ENCODE measurements at places on chromosomes 5 and 9.

DNA sequence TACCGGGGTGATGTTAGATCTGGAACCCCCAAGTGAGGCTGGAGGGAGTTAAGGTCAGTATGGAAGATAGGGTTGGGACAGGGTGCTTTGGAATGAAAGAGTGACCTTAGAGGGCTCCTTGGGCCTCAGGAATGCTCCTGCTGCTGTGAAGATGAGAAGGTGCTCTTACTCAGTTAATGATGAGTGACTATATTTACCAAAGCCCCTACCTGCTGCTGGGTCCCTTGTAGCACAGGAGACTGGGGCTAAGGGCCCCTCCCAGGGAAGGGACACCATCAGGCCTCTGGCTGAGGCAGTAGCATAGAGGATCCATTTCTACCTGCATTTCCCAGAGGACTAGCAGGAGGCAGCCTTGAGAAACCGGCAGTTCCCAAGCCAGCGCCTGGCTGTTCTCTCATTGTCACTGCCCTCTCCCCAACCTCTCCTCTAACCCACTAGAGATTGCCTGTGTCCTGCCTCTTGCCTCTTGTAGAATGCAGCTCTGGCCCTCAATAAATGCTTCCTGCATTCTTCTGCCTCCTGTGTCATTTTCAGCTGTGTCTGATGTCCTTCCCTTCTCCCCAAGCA lies 2.3 kb upstream of the MYOZ3 start:
- DNase-seq = no peak

GRCh38 chr5:122515709-122516431 lies 203.8 kb downstream of the SNCAIP start:
- peak; percentile 41 for DNase-seq

DNA sequence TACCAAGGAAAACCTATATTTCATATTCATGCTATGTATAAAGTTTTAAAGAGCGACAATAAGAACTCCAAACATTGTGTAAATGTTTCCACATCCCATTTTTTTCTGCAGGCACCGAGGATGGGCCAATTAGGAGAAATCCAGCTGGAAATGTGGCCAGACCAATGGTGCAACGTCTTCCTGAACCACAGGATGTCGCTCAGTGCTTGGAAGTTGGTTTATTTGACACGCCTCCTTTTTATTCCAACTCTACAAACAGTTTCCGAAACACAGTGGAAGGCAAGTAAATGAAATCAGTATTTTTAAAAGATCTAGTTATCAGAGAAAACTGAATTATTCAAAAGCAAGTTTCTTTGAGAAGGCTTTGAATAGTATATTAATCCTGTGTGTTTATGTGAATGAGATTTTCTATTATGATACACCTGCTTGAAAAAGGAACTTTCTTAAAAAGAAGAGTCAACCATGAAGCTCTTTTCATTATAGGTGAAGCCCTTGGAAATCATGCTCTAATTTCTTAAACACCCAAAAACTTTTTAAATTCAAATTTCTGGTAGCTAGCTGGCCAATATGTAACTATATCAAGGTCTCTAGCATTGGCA lies 9.1 kb downstream of the TYRP1 start:
- DNase-seq = no peak

DNA sequence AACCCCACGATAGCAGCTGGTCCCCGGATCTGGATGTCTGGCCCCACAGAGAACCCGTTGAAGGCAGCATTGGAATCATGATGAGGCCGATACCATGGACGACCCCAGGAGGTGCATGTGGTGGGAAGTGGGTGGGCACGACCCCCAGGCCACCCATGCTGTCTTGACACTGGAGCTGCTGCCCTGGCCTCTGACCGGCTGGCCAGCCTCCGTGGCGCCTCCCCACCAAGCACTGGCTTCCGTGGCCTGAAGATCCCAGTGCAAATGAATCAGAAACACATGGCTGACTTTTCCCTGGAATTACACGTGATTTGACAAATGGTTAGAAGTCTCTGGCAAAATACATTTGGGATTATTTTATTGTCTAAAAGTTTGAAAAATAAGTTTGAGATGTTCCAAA lies 259.0 kb upstream of the IRX1 start:
- DNase-seq = no peak

GRCh38 chr9:121853617-121854395 lies 202.4 kb downstream of the DAB2IP start:
- DNase-seq = no peak

DNA sequence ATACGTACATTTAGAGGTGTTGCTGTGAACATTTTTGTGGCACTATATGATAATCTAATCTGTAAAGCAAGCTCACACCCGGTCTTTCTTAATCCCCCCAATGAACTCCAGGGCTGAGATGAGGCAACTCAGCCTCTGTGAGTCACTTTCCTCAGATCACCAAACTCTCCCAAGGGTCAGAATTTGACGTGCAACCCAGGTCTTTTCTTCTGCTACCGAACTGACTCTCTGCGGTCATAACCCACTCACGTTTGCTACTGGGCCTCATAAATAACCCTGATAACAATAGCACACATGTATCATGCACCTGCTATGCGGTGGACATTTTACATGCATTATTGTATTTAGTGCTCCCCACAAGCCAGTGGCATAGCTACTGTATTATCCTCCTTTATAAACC lies 153.1 kb downstream of the DROSHA start:
- no peak for DNase-seq

DNA sequence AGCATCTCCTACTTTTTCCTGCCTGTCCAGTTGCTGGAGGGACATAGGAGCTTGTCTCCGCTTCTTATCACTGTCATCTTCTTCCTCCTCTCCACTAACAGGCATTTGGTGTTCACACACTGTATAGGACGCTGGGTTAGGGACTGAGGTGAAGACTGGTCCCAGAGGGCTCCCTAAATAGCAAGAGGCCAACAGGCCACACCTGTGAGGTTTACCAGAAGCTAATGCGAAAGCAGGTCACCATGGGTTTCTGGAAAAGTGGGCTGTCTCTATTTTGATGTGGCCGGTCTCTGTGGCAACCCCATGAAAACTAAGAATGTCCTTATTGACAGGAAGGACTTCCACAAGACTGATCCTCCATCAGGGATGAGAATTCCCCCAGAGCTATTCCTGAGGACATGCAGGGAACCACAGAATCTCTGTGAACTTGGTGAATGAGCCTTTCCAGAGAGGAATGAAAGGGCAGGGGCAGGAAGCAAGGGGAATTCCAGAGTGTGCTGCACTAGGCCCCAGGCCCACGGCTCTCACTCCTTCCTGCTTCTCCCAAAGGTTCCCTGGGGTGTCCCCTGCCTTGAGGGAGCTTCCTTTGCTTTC lies 61.7 kb downstream of the DAP start:
- DNase-seq = no peak

DNA sequence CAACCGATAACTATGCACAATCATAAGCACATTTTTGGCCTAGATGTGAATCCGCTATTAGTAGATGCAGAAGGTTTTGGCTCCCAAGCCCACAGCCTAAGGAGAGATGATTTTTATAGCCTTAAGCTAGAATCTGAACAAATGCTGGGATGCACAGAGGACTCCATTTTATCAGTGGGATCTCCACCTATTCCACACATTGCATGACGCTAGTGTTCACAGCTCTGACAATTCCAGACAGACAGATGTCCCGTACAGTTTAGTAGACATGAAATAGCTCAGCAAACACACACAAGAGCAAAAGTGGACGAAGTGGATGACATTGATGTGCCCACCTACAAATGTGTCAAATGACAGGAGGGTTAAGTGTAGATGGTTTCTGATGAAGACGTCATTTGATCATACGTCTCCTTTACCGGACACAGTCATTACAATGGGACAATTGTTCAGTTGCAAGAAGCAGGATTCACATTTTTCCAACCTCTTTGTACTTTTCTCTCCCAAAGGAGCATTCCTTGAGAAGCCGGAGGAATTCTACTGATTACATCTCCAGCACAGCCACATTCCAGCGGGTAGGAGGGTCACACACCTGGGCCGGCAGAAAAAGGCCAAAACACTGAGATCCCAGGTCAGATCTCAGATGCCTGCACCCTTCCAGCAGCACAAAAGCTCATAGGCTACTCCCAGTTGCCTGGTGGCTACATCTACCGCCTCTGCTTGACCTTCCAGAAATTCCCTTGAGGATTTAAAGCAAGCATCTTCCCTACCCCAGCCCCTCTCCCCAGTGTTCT lies 202.4 kb downstream of the SLIT3 start:
- DNase-seq = no peak

GRCh38 chr5:59648038-59648831 lies 245.3 kb downstream of the PDE4D start:
- no peak for DNase-seq

GRCh38 chr5:76696251-76696650 lies 19.7 kb upstream of the F2R start:
- no peak for DNase-seq

- no peak for DNase-seq
Observed at GRCh38 chr5:77957931-77958521, 181.9 kb upstream of the TBCA start.

DNA sequence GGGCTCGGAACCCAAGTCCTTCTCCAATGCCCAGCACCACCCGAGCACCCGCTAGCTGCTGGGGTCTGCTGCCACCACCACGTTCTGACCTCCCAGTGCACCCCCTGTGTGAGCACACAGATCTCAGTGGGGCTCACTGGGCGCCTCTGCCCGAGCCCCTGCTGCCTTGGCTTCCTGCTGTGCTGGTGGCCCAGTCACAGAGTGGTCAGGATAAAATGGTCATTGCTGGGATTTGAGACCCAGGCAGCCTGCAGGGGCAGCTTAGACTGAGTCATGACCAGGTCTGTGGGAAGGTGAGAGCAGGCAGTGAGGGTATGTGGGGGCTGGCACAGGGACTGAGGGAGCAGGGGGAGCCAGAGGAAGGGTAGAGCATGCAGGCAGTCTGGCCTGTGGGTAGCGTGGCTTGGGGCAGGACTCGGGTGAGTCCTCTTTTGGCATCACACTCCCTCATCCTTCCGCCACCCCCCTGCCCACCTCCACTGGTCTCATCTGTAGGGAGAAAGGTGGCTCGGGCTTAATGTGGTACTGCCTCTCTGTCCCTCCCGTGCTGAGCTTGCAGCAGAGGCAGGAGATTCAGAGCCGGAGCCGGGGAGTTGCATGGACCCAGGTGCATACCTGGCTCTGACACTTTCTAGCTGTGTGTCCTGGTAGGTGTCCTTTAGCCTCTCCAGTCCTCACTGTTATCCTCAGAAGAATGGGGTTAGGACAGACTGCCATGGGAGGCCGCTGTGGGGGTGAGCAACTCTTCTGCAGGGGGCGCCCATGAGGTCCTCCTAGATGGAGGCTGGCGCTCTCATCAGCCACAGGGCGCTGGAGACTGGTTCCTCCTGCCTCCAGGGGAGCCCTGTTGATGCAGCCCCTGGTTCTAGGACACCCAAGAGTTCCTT lies 32.1 kb downstream of the USP20 start:
- no peak for DNase-seq

DNA sequence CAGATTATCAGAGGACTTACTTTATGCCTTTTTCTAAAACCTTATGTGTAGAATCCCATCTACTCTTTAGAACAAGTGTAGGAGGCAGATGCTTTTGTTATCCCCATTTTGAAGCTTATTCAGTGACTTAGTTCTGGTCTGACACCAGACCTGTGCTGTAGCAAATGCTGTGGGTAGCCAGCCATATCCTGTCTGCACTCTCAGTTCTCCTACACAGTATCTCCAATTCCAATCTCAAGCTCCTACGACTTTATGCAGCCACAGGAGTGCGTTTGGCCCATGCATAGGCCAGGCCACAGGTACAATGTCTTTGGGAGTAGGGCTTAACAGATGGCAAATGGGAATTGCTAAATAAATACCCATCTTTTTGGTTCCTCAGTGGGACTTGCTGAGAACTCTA lies 292.6 kb downstream of the MCTP1 start:
- DNase-seq = no peak

DNA sequence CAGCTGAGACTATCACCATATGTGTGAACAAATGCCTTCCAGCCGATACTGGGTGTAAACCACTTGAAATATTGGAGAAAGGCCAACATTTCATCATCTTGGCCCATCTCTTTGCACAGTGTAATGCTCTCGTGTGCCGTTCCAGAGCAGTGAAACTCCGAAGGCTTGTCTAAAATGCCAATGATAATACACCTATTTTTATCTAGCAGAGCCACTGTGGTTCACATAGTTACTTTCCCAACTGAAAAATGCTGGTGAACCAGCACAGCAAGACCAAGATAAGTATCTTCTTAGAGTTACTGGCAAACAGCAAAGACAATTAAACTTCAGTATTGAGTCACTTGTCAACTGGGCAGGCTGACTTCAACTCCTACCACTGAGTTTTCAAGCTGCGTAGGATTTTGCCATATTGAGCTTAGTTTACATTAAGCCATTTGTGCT lies 379.9 kb upstream of the ACTBL2 start:
- DNase-seq = no peak

DNA sequence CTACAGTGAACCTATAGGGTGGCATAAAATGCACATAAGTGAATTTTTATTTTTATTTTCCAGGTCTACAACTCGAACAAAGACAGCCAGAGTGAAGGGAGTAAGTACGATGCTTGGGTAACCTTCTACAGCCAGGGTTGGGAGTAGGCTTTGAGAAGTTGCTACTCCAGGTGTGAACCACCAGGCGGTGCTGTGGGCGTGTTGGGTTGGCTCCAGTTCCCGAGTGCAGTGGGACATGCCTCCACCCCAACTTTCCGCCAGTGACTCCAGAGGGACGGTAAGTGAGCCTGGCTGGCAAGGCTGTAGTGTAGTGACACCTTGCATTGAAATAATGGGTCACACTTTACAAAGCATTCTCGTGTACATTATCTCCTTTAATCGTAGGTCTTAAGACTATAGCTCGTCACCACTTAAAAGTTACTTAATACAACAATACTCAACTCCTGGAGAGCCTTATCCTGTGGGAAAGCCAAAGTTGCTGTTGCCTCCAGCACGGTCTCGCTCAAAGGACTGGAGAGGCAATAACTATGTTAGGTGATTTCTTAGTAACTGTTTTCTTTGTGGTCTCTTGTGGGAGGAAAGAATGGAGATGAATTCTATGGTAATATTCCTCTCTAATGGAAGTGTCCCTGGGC lies 244.0 kb downstream of the ARHGAP26 start:
- DNase-seq = no peak

GRCh38 chr9:34211395-34211794 lies 32.6 kb downstream of the UBAP1 start:
- no peak for DNase-seq

GRCh38 chr5:139574641-139575312 lies 13.6 kb downstream of the UBE2D2 start:
- peak; percentile 12 for DNase-seq

- DNase-seq = no peak
Observed at GRCh38 chr5:156812959-156813358, 37.1 kb upstream of the PPP1R2B start.

Data from NCI-H2029 treated with DMSO at 0.1 percent for 48 hours (cell line).